ENCODE measurements at places on chromosomes 16 and 17.

DNA sequence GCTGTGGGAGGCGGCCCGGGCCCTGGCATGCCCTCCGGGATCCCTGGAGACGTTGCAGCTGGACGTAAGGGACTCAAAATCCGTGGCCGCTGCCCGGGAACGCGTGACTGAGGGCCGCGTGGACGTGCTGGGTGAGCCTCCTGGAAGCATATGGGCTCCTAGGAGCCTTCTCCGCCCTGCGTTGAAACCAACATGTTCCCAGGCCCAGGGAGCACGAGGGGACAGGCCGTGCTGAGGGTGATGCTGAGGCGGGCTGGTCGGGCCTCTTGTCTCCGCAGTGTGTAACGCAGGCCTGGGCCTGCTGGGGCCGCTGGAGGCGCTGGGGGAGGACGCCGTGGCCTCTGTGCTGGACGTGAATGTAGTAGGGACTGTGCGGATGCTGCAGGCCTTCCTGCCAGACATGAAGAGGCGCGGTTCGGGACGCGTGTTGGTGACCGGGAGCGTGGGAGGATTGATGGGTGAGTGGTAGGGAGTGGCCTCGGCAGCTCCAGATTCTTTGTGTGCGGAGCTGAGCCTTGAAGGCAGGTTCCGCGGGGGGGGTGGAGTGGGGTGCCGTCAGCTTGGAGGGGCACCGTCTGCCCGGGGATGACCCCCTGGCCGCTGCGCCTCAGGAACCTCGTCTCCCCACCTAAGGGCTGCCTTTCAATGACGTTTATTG is 567 bp downstream of the HSD17B1 start:
- DNase-seq, result no peak

GRCh38 chr17:19740933-19741332 is 7.2 kb downstream of the ALDH3A1 start:
- no peak for DNase-seq

DNA sequence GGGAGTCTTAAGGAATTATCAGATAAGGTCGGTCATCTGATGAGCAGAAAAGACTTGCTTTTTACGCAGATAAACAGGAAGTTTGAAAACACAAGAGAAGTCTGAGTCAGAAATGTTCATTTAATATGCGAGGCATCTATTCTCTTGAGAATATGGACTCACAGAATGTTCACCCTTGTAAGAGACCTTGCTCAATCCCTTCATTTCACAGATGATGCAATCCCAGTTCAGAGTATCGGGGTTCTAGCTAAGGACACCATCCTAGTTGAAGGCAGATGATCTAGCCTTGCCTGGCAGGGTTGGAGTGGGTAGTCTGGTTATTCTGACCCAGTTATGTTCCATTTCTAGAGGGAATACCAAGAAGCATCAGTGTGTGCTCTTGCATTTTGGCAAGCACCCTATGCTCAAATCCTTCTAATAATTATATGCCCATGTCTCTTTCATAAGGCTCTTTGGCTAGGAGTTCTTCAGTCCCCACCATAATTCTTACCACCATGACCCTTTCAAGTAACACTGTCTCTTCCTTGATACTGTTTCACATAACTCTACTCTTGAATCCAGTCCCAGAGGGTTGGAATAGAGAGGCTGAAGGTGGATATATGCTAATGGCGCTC is 42.5 kb downstream of the YPEL2 start:
- no peak for DNase-seq

DNA sequence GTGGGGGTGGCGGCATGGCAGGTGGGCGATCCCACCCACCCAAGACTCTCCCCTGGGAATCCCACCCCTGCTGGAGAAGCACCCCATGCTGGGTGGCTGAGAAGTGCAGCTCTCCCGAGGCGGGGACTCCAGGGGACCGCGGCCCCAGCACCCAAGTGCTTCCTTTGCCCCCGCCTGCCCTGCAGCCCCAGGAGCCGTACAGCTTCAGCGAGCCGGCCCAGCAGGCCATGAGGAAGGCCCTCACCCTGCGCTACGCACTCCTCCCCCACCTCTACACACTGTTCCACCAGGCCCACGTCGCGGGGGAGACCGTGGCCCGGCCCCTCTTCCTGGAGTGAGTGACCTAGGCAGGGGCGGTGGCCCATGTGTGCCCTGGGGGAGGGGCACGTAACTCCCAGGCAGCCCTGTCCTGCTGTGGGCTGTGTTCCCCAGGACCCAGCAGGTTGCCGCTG is 11.7 kb downstream of the GAA start:
- no peak for DNase-seq

DNA sequence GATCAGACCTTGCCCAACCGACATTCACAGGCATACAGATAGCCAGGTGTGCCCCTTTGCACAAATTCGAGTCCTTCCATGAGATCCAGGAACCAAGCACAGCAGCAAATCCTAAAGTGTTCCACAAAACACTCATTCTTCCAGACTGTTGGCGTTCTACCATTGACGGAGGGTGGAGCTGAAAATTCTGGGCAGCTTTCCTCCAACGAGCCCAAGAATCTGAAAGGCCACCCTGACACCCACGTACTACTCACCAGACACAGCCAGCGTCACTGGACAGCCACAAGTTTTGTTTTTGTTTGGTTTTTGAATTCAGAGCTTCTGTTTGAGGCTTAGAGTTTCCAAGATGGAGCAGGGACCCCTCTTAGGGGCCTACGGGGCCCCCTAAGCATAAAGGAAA is 83.8 kb downstream of the PMP22 start:
- no peak for DNase-seq

- DNase-seq, result no peak
Observed at GRCh38 chr17:45771271-45771959, 12.7 kb upstream of the CRHR1 start.

GRCh38 chr16:11621920-11622651 is 35.4 kb upstream of the LITAF start:
- DNase-seq, result no peak

DNA sequence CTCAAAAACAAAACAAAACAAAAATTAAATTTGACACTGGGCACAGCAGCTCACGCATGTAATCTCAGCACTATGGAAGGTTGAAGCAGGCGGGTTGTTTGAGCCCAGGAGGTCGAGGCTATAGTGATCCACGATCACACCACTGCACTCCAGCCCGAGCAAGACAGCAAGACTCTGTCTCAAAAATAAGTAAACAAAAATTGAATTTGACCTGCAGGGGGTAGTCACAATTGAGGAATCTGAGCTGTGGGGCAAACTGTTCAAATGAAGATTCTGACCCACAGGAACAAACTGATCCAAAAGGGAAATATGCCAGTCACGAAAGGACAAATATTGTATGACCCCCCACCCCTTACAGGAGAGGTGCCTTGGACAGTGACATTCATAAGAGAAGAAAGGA is 29.8 kb downstream of the ANKRD11 start:
- no peak for DNase-seq

- DNase-seq, result no peak
Observed at GRCh38 chr16:87246269-87247065, 70.7 kb downstream of the C16orf95 start.

- DNase-seq, result no peak
Observed at GRCh38 chr17:63265526-63265925, 180.6 kb downstream of the CYB561 start.

DNA sequence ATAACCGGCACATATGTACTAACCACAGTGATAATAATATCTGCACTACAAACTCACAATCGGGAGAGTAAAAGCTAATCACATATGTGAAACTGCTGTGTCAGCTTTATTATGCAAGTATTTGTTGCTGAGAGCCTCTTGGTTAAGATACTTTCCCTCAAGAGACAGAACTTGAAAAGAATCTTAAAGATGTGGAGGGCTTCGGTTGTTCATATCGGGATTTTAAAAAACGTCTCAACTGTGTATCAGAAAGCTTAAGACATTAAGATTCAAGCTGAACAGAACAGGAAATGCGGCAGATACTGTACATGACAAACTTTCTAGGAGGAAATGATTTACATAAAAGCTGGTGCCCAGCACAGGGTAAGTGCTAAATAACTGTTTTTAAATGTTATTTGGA is 27.5 kb upstream of the HLF start:
- no peak for DNase-seq

GRCh38 chr16:84568066-84568465 is 49.8 kb downstream of the COTL1 start:
- DNase-seq, result no peak

GRCh38 chr16:11386791-11387546 is 41.7 kb downstream of the RMI2 start:
- DNase-seq, result no peak

GRCh38 chr16:68596266-68596665 is 48.8 kb upstream of the CDH3 start:
- DNase-seq, result no peak

GRCh38 chr16:74304164-74304834 is 7.7 kb downstream of the PSMD7 start:
- DNase-seq, result no peak

DNA sequence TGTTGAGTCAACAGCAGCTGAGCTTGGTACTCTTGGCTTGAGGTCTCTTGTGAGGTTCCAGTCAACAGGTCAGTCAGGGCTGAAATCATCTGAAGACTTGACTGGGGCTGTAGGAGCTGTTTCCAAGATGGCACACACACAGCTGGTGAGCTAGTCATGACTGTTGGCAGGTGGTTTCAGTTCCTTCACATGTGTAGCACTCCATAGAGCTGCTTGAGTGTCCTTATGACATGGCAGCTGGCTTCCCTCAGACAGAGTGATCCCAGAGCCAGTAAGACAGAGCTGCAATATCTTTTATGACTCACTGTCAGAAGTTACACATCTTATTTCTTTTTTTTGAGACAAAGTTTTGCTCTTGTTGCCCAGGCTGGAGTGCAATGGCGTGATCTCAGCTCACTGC is 19.5 kb upstream of the GAS7 start:
- no peak for DNase-seq
